ENCODE measurements at places on chromosomes 11 and 22. TPM values are rescaled to one million over a fixed set of nuclear protein-coding genes. Genes with fewer than 3 reads are reported as not detected.

Gene PIWIL4
- total RNA-seq = 4.1 TPM

Gene NAALADL1
- 38.2 TPM for total RNA-seq

Gene PAX6
- 0.33 TPM for total RNA-seq

Gene BACE1
- 34.6 TPM for total RNA-seq

Gene GP1BB
- total RNA-seq = 6.6 TPM

Gene LRRC55
- not detected for total RNA-seq

Gene TEX12
- total RNA-seq = not detected

Gene KRTAP5-8
- total RNA-seq = not detected

Gene RHBDD3
- 21.8 TPM for total RNA-seq

Gene GRM5
- not detected for total RNA-seq

Gene ROBO4
- 1.3 TPM for total RNA-seq

Gene FBLN1
- total RNA-seq = 726 TPM

Gene AMOTL1
- 30.4 TPM for total RNA-seq

Gene TMX2
- 48.1 TPM for total RNA-seq

Gene CRYBA4
- total RNA-seq = not detected

Gene PNPLA5
- 0.50 TPM for total RNA-seq

Gene CDC45
- total RNA-seq = 3.0 TPM

Gene MN1
- total RNA-seq = 16.0 TPM

Gene FGF19
- total RNA-seq = not detected

Gene ANO5
- total RNA-seq = not detected

Gene PANX3
- total RNA-seq = not detected

Gene ESAM
- 0.44 TPM for total RNA-seq

Gene MYOD1
- total RNA-seq = not detected

Gene ADM
- 569 TPM for total RNA-seq

Gene RBMXL2
- total RNA-seq = not detected

Gene GGTLC2
- total RNA-seq = not detected

Gene PRDM10
- 4.8 TPM for total RNA-seq

Gene CDCA5
- 1.2 TPM for total RNA-seq

Gene PGA3
- total RNA-seq = 2.0 TPM

Gene ISX
- total RNA-seq = not detected

Gene SCGB2A2
- not detected for total RNA-seq

Gene RIC3
- total RNA-seq = not detected

Gene CHRDL2
- total RNA-seq = not detected

Gene SAA1
- total RNA-seq = not detected

Gene PNPLA3
- 9.9 TPM for total RNA-seq

Gene CSF2RB
- 0.44 TPM for total RNA-seq

Gene OLFML1
- 26.8 TPM for total RNA-seq

Gene EFEMP2
- 56.3 TPM for total RNA-seq

Gene HTR3A
- not detected for total RNA-seq

Gene SLC6A5
- under 0.01 TPM for total RNA-seq

Gene NOX4
- 1.0 TPM for total RNA-seq

Gene MCAM
- total RNA-seq = 2.3 TPM

Gene KCNJ4
- total RNA-seq = not detected

Gene LMNTD2
- total RNA-seq = 0.33 TPM

Gene KCNJ11
- total RNA-seq = not detected

Gene FGF3
- total RNA-seq = not detected

Data from smooth muscle cell of trachea (primary cell).